ENCODE measurements at places on chromosomes 3 and 15.

DNA sequence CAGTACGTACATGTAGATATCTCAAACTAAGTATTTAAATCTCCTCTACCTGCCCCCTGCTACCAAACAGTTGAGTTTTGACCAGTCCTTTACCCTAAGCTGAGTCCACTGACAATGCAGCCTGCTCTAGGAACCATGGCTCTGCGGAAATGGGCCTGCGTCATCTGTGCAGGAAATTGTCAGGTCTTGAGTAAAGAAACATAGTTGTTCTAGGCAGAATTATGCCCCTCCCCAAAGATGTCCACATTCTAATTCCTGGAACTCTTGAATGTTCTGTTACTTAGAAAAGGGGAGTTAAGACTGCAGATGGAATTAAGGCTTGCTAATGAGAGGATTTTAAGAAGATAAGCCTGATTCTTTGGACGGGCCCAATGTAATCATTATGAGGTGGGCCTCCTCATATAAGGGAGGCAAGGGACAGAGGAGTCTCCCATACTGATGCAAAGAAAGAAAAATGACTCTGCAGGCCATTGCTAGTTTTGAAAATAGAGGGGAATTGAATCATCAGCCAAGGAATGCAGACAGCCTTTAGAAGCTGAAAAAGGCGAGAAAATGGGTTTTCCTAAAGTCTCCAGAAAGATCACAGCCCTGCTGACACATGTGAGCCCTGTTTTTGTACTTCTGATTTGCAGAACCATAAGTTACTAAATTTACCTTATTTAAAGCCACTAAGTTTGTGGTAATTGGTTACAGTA is 5.5 kb upstream of the VGLL3 start:
- DNase-seq = no peak

- no peak for DNase-seq
Measured at GRCh38 chr15:66866656-66867055, 164.6 kb downstream of the SMAD6 start.

DNA sequence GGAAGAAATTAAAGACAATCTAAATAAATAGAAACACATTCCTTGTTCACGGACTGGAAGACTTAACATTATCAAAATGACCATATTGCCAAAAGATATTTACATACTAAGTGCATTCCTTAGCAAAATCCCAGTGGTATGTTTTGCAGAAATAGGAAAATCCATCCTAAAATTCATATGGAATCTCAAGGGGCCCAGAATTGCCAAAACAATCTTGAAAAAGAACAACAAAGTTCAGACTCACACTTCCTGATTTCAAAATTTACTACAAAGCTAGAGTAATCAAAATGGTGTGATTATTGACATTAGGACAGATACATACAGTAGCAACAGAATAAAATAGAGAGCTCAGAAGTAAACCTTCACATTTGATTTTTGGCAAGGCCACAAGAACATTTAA is 515.5 kb downstream of the OCA2 start:
- DNase-seq = no peak

DNA sequence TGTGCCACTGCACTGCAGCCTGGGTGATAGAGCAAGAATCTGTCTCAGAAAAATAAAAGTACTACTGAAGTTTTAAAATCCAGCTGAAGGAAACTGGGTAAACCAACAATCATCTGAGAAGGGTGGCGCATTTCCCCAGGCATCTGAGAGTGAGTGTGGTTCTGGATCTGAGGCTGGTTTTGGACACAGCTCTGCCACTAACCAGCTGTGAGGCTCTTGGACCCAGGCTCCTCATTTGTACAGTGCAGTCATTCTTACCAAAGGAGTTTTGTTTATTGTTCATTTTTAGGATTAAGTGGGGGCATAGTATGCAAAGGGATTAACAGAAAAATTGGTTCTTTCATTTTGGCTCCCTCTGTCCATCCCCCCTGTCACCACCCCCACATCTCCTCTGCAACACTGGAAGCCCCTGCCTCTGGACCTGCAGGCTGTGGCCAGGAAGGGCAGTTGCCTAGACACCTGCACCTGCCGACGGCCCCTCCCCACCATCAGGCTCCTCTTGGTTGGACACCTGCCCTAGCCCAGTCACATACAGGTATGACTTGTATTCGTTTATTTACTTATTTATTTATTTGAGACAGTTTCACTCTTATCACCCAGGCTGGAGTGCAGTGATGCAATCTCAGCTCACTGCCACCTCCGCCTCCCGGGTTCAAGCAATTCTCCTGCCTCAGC is 8.8 kb downstream of the NUP210 start:
- no peak for DNase-seq

- peak; percentile 82 for DNase-seq
Measured at GRCh38 chr3:27544372-27544865, 60.2 kb upstream of the SLC4A7 start.

- peak; percentile 73 for DNase-seq
Measured at GRCh38 chr3:191246630-191247029, 47.6 kb downstream of the OSTN start.

DNA sequence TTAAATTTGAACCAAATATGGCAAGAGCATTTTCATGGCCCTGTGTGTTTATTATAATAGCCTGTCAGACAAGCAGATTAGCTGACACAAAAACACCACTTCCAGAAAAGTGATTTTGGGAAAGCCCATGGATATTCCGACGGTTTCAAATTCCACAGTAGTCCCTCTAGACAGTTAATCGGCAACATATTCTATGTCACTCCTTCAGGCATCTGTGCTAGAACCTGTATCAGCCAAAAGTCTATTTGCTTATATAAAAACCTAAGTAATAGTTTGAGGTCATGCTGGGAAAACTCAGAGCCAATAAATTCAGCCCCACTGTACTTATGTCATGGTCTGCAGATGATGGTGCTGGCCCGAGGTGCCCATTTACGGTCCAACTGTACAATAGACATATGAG is 110.2 kb upstream of the ARHGEF26 start:
- DNase-seq = no peak

DNA sequence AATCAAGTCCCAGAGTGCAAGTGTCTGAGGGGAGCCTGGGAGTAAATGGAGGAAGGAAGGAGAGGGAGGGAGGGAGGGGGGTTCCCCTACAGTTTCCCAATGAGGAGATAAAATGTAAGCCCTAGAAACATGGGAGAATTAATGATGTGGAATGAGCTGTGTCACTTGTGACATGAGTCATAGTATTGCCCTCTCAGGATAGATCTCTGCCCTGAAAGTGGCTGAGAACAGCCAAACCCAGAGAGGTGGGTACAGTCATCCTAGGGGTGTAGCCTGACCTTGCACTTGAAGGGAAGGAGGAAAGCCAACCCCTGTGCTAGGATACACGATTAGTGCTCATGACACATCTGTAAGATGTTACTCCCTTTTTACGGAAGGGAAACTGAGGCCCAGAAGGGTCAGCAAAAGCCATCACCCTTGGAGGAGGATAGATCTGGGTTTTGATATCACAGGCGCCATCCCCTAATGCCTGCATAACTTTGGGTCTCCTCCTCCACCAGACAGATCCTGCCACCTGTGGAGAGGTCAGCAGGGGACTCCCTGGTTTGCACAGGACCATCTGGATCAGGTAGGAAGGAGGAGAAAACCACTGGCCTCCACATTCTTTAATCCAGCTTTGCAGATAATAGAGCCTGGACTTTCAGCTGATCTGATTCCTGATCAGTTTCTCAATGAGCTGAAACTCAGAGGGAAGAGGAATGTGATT is 23.1 kb upstream of the USP3 start:
- peak; percentile 82 for DNase-seq

DNA sequence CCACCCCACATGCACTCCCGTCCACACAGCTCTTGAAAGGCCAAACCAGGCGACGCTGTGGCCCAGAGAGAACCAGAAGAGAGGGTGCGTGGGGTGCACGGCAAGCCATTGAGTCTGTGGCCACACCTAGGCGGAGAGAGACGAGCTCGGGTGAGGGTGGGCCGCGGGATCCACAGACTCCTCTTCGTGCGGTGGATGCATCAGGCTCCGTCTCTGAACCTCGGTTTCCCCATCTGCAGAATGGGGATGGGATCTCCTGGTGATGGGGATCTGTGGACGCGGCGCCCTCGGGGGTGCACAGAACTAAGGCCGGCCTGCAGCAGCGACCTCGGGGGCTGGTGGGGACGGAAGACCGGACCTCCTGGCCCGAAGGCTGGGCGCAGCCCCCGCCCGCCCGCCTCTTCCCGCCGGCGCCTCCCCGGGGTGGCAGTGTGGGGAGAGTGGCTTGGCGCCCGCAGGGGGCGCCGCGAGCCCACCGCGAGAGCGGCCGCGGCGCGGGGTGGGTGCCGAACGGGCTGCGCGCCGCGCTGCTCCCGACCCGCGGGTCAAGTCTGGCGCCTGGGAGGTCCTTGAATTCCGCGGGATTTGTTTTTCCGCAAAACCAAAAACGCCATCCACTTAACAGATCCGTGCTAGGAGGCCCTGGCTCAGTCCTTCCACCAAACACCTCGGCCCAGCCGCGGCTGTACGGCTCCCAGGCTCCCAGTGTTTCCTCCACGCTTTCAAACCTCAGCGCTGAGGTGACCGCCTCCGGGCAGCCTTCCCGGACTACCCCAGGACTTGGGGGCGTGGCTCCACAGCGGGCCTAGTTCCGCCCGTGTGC is 13.2 kb upstream of the ADPGK start:
- DNase-seq = peak; percentile 58

DNA sequence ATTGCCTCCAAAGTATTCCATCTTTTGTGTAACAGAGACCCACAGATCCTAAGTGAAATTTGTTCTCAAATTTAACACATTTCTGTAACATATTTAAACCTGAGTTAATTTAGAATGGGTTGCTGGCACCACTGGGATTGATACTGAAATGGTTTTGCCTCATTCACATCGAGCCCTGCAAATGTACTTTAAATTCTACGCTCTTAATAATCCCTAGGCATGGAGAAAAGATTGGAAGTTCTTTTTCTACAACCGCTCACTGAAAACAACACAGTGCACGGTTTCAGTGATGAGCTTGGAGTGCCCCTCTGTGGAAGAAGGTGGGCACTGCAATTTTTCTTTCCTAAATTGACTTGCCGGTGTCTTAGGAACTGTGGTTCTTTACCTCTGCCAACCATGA is 109.9 kb upstream of the ATP11B start:
- peak; percentile 44 for DNase-seq

DNA sequence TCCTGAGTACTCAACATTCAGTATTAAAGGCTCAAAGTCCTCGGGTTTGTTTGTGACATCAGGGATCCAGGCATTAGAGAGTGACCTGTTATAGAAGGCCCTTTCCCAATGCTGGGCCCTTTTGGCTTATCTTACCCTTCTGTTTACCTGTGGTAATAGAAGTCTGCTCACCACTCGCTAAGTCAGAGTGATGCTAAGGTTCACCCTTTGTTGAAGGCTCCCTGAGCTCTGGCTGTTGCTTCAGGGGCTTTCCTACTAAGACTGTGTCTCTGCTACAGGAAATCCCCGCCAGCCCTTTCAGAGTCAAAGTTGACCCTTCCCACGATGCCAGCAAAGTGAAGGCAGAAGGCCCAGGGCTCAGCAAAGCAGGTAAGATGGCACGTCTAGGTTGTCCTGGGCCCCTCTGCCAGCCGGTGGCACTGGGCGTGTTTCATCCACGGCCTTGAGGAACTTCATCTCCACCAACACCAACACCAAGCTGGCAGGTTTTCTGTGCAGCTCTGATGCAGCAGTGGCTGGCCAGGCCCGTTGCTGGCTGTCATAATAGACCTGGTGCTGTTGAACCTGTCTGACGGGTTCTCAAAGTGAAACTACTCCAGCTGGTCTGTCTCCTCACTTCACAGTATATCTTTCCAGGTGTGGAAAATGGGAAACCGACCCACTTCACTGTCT is 99.1 kb downstream of the DNASE1L3 start:
- DNase-seq = no peak

- no peak for DNase-seq
Measured at GRCh38 chr3:192055946-192056345, 595.0 kb downstream of the PYDC2 start.

- peak; percentile 61 for DNase-seq
Measured at GRCh38 chr3:102673271-102674115, 238.7 kb downstream of the ZPLD1 start.

DNA sequence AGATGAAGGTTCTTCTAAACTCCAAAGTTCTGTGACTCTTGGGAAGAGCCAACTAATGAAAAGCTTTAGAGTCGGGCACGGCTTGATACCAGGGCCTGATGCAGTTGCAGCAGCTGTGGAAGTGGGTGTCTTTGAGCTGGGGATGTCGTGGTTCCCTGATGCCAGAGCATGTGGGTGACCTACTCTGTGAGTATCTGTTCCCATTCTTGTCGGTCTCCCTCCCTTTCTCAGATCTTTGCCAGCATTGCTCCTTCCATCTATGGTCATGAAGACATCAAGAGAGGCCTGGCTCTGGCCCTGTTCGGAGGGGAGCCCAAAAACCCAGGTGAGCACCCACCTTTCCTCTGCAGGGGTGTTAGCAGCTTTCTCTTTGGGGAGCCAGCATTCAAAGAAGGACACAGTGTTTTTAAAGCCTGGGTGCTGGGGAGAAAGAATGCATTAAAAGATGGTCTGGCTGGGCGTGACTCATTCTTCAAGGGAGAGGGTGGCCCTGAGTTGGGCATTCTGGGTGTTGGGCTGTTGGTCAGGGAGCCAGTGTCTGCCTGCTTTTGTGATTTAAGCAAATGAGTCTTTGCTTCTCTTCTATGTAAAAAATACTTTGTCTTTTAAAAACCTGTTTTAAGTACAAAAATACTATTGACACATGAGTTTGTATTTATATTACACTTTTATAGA is 13.2 kb upstream of the PODXL2 start:
- DNase-seq = peak; percentile 33

DNA sequence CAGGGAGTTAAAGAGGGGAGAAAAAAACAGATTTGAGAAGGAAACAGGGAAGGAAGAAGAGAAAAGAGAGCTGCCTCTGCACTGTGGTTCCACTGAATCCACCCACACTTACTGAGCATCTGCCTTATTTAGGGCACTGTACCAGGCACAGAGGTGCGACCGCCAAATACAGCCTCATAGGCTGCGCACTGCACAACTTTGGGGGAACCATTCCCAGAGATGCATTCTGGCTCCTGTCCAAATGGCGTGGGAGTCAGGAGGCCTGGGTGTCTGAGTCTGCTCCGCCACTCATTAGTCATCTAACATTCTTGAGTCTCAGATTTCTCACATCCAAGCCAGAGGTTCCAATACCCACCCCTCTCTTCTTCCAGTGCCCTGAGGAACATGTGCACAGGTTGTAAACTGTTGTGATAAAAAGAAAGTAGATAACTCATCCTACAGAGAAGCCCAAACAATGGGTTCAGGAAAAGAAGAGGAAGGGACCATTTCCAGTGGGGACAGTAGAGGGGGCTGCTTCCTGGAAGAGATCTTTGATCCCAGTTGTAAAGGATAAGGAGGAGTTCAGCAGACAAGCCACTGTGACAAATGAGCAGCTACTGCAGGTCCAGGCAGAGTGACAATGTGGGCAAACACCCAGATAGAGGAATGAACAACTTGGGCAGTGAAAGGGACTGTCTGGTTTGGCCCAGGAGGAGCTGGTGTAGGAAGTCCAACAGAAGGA is 254.6 kb downstream of the UACA start:
- DNase-seq = peak; percentile 80
